ENCODE measurements at places on chromosomes 7 and 10. TPM values are rescaled to one million over a fixed set of nuclear protein-coding genes. Genes with fewer than 3 reads are reported as not detected.

Gene CPED1
- 23.8 TPM for total RNA-seq

DNA sequence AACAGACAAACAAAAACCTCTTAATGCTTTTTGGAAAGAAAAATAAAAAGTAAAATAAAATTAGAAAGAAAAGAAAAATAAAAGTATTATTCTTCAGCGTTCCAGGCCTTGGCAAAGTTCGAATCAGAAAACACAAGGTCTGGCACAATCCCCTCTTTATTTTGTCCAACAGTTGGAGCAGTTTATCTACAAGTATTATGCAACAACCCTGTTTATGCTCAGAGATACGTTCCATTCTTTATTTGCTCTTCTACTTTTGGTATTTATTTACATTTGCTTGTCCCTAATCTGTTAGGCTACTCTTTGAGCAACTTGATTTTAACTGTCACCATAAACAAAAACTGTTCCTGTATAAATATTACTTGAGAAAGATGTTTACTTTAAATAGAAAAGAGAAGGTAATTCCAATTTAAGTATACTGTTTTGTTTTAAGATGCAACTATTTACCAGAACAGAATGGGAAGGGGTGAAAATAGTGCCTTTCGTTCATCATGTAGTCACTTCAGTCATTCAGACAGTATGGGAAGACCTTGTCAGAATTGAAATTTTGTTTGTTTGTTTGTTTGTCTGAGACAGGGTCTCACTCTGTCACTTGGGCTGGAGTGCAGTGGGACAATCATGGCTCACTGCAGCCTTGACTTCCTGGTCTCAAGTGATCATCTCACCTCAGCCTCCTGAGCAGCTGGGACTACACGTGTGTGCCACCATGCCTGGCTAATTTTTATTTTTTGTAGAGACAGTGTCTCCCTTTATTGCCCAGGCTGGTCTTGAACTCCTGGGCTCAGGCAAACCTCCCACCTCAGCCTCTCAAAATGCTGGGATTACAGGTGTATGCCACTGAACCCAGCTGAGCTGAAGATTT, 5.7 kb downstream of the PDK4 start:
- DNase-seq: no peak

- peak; percentile 39 for DNase-seq
These were observed 30.2 kb upstream of the CYP26C1 start for GRCh38 chr10:93030409-93030808.

DNA sequence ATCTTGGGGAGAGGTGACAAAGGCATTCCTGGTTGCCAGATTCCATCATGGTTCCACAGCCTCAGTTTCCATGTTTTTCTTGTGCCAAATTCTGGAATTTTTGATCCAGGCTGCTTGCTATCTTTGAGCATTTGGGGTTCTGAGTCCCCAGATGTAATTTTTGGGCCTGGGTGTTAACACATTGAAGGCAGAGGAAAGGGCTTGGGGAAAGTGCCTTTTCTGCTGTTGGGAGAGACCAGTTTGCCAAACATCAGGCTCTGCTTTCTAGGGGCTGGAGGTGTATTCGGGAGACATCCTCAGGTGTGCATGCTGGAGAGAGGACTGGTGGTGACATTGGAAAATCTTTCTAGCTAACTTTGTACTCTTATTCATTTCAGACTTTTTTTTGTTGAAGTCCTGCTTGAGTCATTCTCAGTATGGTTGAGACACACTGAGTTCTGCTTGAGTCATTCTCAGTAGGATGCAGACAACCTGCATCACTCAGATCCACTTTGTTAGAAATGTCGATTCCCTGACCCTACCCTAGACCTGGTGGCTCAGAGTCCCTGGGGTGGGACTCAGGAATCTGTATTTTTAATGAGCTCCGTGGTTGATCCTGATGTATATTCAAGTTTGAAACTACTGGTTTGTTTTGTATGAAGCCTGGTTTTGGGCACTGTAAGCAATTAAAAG, 101.0 kb downstream of the LRMDA start:
- no peak for DNase-seq

Gene DNAJC30
- total RNA-seq: 2.7 TPM

DNA sequence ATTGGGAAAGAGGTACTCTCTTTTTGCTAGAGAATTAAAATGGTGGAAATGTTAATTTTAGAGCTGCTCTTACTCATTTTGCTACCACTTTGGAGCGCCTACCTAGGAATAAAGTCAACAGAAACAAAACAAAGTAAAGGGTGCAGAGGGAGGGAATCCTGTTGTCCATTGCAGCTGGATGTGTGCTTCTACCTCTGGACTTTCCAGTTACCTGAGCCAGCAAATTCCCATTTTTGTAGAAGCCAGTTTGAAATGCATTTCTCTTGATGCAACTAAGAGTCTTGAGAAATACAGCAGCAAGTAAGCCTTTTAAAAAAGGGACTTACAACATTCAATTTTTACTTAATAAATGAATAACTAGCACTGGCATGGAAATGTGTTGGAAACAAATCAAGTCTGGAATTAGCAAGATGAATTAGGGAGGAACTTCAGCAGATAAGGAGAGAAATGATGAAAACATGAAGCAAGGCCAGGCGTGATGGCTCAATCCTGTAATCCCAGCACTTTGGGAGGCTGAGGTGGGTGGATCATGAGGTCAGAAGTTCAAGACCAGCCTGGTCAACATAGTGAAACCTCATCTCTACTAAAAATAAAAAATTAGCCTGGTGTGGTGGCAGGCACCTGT, 113.5 kb upstream of the CTTNBP2 start:
- no peak for DNase-seq

Gene METTL27
- 0.48 TPM for total RNA-seq

GRCh38 chr10:111551001-111551400, 474.2 kb downstream of the ADRA2A start:
- no peak for DNase-seq

Gene CDH23
- total RNA-seq: 0.37 TPM

Gene ASB10
- not detected for total RNA-seq

- no peak for DNase-seq
These were observed 46.0 kb downstream of the ASB4 start for GRCh38 chr7:95531605-95532219.

Gene CCDC3
- 2.4 TPM for total RNA-seq

DNA sequence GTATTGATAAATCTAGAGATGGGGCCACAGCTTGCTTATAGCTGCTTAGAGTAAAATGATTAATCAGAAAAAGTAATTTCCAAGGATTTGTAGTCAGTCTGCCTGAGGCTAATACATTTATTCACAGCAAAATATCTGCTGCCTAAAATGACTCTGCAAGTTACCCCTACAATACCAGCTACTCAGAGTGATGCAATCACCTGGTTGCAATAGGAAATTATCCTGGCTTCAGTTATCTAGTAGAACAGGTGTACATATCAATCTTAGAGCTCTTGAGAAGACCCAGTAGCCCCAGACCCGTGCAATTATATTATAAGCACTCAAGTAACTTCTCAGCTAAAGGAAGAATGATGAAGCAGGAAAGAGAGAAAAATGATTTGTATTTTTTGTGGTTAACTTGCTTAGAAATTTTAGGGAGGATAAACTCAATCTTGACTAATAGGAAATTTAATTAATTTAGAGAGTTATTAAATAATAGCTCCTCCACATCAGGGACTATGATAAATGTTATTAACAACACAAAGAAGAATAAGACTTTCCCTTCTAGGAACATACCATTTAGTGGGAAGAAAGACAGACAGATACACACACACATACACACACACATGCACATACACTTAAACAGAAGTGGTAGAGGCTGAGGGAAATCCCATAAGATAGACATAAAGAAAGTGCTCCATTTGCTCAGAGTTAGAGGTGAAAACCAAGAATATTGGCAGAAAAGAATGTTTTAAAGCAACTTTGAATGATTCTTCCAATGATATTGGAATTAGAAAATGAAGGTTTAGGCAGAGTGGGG, 140.4 kb upstream of the PRSS1 start:
- no peak for DNase-seq

DNA sequence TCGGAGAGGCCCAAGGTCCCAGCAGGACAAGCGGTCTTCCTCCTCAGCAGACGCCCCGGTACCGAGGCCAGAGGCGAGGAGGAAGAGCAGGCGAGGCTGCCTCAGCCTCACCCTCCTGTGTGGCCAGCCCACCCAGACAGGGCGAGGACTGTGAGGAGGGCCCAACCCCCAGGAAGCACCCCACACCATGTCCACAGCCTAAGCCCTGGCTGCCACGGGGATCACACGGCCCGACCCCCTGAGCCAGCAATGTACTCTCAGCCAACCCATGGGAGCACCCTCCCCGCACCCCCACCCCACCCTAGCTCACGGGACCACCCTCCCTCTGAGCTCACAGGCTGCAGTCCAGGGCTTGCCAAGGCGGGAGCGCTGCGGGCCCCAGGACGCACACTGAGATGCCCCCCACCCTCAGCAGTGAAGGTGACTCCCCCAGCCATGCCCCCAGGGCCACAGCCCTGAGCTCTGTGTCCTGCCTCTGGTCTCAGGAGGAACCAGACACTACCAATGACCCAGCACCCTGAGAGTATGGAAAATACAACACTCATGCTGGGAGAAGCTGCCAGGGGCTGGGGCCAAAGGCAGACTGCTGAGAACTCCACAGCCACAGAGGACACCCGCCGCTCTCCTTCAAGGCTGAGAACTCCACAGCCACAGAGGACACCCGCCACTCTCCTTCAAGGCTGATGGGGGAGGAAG, 93.6 kb downstream of the MAD1L1 start:
- no peak for DNase-seq

All from H4 (cell line).